ENCODE measurements at places on chromosomes 12 and 14.
A peak's percentile ranks its signal among the peaks of the same experiment; 100 is the strongest.

- DNase-seq: no peak
Measured at GRCh38 chr12:89386138-89386537, 33.8 kb upstream of the DUSP6 start.

- DNase-seq: no peak
Measured at GRCh38 chr14:34128665-34129064, 177.8 kb upstream of the EGLN3 start.

- no peak for DNase-seq
Measured at GRCh38 chr12:108119126-108119973, 9.7 kb upstream of the WSCD2 start.

DNA sequence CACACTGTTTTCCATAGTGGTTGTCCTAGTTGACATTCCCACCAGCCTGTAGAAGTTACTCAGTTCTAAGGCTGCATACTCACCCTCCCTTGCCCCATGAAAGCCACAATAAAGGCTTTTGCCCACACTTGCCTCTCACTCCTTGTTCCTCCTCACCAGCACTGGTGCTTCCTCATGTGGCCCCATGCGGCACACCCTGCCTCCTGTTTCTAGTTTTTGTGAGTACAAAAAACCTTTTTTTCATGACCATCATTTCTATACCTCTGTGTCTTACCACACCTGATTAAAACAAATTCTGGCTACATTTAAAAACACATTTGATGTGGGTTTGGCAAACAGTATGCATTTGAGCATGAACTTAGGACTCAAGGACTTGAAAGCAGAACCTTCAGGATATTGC is 40.7 kb upstream of the RIN3 start:
- no peak for DNase-seq

DNA sequence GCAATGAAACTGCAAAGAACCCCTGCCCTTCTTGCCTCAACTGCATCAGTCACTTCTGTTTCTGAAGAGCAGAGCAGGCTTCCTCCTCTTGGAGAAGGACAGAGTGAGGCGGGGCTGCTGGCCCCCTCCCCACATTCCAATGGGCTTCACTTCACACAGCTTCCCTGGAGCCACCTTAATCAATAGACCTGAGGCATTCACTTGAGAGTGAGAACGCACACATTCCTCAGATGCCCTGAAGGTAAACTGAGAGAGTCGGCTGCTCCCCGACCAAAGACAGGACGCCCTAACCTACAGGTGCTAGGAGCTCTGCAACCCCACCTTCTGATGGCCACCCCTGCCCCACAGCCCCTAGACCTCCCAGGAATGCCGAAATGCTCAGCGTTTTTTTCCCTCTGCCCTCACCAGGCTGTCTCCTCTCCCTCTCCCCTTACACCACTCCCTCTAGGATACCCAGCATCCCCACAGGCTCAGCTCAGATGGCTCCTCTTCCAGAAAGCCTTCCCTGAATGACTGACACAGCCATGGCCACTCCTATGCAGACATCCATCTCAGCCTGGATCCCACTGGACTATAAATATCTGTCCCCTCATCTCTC is 31.1 kb downstream of the SYNE3 start:
- no peak for DNase-seq

DNA sequence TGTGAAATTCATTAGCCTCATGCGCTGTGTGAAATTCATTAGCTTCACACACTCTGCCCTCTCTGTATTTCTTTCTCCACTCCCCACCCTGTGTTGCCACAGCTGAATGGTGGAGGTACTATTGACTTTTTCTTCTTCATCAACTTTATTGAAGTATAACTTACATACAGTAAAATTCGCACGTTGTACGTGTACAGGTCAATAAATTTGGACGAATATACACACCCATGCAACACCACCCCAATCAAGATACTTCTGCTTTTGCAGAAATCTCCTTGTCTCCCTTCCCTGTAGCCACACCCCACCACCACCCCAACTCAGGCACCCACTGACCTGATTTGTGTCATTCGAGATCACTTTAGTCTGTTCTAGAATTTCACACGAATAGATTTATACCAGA is 51.8 kb downstream of the FBXL14 start:
- DNase-seq: no peak

DNA sequence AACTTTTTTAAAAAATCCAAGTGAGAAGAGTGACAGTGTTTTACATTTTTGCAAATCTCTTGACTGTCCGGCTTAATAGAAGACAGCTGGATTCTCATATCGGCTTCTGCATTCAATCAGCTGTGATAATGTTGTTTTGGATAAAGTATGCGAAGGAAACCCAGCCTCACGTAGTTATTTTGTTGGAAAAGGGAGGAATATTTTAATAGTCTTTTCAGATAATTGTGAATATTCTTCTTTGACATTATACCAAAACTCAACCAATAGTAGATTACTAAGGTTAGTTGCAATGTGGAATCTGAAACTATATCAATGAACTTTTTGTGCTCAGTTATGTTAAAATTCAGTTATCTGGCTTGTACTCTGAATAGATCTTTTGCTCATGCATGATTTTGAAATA is 276.5 kb downstream of the ZFP36L1 start:
- no peak for DNase-seq

GRCh38 chr14:77524536-77524935 is 25.9 kb upstream of the ISM2 start:
- no peak for DNase-seq

- no peak for DNase-seq
Measured at GRCh38 chr12:108839018-108839889, 18.1 kb downstream of the SSH1 start.

DNA sequence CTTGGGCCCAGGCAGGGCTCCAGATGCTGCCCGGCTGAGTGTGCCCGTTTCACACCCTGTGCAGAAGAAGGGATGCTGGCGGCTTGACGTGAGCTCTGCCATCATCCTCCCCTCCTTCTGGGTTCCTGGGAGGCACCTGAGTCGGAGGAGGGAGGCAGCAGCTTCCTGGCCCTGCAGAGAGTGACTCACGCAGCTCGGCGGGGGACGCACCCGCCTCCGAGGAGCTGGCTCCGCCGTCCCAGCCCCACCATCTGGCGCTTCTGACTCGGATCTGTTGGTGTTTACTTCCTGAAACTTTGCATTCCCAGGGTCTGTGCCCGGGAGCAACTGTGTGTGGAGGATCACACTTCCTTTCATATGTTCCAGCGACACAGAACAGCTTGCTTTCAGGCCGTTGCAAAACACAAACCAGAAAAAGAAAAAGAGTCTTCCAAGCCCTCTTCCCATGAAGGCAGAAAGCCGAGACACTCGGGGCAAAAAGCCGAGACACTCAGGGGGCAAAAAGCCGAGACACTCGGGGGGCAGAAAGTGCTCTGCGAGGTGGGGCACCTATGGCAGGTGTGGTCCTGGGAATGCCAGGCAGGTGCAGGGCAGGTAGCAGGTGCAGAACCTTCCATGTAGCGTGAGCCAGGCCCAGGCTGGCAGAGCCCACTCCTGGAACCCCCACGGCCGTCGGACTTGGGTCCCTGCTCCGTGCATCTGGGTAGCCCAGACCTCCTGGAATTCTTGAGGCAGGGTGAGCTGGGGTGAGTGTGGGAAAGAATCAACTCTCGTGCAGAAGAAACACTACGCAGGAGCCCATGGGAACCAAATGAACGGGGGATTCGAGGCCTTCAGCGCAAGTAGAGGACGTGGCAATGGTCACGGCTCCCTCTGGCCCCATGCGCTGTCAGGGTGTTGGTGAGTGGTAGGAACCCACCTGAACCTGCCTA is 27.6 kb upstream of the GALNT9 start:
- DNase-seq: peak; percentile 36

- peak; percentile 26 for DNase-seq
Measured at GRCh38 chr12:42716491-42716891, 126.9 kb upstream of the PRICKLE1 start.

DNA sequence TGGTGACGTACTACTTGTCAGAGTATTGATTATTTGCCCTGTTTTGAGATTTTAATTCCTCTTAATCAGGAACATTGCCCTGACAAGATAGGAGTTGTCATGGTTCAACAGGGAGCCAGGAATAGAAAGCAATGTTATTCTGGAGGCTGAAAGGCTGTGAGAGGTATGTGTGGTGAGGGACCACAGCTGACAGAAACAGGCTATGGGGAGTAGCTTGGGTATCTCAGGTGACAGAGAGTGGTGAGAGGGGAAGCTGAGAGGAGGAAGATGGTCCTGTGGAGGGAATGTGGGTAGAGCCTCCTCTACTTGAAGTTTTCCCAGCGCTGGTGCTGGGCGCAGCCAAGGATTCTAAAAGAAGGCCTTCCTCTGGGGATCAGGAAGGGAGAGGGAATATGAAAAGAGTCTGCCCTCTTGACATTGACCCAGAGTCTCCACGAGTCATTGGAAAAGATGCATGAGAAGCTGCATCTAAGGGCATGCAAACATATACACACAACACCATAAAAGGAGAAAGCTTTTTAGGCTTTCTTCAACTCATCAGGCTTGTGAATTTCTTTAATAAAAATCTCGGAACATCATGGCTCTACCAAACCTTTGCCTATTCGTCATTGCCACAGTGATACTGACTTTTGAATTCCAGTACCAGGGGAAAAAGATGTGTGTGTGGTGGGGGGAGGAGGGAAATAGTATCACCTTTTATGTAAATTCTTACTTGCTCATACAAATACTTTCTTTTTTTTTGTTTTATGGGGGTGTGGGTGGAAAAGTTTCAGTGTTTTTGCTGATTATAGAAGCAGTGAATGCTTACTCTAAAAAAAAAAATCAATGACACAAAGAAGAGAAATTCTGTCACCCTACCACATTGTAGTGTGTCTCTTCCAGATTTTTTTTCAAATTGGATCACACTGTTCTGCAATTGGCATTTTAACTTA is 39.9 kb upstream of the DHRS7 start:
- no peak for DNase-seq

- DNase-seq: no peak
Measured at GRCh38 chr12:110585231-110585799, 2.2 kb upstream of the PPTC7 start.

- DNase-seq: peak; percentile 94
Measured at GRCh38 chr14:100476012-100476822, 111.0 kb downstream of the BEGAIN start.

- DNase-seq: no peak
Measured at GRCh38 chr14:65159281-65160062, 57.2 kb upstream of the MAX start.

DNA sequence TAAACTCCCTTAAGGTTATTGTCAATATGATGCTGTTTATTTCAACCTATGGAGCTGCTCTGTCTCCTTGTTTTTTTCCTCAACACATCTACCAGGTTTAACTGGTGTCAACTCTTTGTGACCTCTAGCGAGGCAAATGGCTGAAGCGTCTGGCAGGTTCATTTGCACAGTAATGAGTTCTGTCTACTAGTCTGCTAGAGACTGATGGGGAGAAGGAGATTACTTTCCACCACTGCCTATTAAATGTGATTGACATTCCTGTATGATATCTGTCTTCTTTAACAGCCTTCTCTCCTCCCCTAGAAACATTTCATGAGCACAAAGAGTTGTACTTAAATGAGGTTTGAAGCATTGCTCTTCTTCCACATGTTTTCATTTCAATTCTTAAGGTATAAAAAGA is 253.7 kb downstream of the SLC6A15 start:
- DNase-seq: no peak

DNA sequence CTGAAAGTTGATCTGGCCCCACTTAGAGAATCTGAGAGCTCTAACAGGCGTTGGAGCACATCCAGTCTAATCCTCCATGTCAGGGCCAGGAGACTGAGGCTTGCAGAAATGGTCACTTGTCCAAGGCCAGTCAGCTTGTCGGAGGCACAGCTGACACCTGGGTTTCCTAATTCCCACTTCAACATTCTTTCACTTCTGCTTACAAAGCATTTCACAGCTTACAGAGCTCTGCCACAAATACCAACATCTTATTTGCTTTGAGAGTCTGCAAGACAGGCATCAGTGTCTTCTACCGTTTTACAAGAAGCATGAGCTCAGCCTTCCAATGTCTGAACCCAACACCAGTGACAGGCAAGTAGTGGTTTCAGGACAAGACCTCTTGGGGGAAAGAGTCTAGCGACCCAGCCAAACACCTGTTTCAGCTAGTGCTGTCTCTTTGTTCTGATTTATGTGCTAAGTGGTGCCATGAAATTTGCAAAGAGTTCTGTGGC is 31.8 kb downstream of the ISCA2 start:
- DNase-seq: no peak

DNA sequence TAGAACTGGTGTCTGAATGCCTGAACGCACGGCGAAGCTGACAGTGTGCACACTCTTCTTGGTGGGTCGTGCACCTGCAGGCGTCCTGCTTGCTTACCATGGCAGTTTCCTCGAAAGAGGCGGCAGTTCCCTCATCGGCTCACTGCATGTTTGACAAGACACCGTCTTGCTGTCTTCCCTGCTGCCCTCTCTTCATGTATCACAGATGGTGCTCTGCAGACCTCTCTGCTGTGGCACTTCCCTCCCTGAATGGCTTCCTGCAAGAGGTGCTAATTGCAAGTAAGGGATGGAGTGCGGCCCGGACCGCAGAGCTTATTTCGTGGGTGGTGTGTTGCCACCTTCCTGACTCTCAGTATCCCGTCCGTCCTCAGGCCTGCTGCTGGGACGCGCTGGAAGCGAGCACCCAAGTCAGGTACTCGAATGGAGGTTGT is 156.7 kb upstream of the RTL1 start:
- no peak for DNase-seq

- no peak for DNase-seq
Measured at GRCh38 chr12:80857311-80857710, 80.4 kb downstream of the LIN7A start.

- no peak for DNase-seq
Measured at GRCh38 chr12:112584266-112584722, 165.5 kb downstream of the PTPN11 start.

- no peak for DNase-seq
Measured at GRCh38 chr12:64875186-64875585, 50.7 kb downstream of the TBC1D30 start.

GRCh38 chr14:99192028-99192621 is 79.9 kb downstream of the BCL11B start:
- peak; percentile 6 for DNase-seq

DNA sequence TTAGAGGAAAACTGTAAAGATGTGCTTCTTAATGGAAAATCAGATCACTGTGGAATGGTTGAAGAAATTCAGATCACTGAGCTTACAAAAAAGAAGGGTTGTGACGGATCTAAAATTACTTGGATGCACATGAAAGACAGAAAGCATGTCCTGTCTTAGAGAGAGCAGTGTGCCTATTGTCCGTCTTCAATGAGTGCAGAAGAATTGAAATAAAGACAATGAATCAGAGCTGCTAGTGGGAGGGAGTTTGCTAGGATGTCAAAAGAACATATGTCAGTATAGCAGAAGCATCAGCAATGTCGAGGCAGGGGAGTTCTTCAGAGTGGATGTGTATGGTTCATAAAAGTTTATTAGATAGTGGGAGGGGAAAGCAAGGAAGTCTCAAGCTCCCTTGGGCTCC is 172.7 kb downstream of the SYNE2 start:
- no peak for DNase-seq

DNA sequence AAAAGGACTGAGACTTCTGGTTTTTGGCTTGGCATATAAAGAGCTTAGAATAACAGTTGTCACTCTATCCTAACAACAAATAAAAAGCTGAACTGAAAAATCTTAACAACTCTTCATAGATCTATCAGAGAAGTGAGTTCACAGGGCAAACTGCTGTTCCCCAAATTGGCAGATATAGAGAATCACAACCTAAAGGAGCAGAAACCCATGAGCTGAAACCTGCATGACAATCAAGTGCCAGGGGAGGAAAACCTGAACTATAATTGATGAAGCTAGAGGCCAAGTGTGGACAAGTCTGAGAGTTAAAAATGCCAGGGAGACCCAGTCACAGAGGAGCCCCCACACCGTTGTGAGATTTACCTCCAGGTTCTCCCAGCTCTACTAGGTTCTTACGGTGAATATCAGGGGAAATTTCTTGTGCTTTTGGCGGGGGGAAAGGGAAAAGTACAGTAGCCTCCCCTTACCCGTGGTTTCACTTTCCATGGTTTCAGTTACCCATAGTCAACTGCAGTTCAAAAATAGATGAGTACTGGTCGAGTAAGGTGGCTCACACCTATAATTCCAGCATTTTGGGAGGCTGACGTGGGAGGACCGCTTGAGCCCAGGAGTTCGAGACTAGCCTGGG is 53.9 kb downstream of the ATF7 start:
- no peak for DNase-seq

Data from smooth muscle cell of the brain vasculature (primary cell).